ENCODE measurements at places on chromosomes 3 and 15. TPM values are rescaled to one million over a fixed set of nuclear protein-coding genes. Genes with fewer than 3 reads are reported as not detected.

DNA sequence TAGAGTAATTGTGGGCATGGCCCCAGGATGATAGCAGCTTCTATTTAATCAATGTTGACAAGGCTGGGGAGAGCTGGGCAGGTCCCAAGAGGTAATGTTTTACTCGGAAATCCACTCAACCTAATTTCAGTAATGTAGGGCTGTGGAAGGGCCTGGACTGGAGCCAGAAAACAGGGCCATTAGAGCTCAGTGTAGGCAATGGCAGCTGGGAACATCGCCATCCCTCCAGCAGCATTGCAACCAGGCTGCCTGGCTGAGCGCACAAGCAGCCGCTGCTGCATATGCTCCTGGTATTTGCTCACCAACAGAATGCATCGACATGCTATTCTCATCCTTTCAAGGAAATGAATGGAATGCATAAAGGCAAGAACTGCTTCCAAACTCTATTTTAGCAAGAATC lies 90.0 kb downstream of the GAP43 start:
- no peak for DNase-seq

- DNase-seq: no peak
Measured at GRCh38 chr3:110178965-110179364, 841.6 kb upstream of the DPPA4 start.

DNA sequence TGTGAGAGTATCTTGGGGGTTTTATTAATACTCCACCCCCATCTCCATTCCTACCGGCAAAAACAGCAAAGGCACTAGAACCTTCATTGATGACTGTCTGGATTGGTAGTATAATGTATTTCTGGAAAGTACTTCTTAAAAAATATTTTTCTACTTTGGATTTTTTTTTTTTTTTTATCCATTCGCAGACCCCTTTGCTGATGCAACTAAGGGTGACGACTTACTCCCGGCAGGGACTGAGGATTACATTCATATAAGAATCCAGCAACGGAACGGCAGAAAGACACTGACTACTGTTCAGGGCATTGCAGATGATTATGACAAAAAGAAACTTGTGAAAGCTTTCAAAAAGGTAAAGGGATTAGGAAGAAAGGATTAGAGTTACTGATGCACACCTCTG lies 1.2 kb downstream of the EIF1B start:
- DNase-seq: no peak

DNA sequence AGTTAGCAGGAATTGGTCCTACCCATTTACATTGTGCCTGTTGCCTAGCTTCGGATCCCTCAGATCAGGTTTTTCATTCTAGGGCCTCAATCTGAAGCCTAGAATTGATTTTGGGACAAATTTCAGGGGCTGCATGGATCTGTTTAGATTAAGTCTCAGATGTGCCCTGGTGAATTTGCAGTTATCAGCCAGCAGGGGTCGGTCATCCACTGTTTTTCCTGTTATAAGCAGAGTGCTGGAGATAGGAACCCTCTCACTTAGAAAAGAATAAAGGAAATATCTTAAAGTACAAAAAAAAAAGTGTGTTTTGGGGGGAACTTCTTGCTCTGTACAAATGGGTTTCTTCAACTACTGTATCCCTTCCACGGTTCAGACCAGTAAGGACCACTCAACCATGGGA lies 212.5 kb downstream of the BCHE start:
- DNase-seq: no peak

DNA sequence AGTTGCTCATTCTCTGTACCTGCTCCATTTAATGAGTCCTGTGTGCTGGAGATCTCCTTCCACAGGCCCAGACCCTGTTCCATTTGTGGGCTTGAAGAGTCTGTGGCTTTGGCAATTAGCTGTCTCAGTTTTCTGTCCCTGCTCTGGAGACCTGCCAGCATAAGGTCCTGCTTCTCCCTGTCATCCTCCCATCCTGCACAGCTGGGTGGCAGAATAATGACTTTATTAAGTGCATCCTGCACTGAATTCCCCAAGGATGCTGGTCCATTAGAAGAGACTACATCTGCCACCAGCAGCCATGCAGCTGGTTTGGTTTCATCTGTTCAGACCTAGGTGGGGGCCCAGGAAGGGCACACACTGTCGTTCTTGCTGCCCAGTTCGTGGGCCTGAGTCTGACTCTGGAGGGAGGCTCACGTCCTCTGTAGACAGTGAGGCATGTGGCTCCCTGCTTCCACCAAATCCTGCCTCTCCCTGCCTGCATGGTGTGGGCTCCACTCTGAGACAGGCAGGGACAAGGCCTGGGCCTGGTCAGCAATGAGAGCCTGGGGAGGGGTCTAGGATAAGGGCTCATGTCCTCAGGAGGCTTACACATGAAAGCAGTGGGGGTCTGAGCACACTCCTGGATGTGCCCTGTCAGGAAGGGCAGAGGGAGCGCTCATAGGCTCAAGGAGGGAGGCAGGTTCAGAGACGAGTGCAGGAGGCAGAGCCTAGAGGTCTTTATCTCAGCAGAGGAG lies 78.4 kb upstream of the PRR23E start:
- no peak for DNase-seq

DNA sequence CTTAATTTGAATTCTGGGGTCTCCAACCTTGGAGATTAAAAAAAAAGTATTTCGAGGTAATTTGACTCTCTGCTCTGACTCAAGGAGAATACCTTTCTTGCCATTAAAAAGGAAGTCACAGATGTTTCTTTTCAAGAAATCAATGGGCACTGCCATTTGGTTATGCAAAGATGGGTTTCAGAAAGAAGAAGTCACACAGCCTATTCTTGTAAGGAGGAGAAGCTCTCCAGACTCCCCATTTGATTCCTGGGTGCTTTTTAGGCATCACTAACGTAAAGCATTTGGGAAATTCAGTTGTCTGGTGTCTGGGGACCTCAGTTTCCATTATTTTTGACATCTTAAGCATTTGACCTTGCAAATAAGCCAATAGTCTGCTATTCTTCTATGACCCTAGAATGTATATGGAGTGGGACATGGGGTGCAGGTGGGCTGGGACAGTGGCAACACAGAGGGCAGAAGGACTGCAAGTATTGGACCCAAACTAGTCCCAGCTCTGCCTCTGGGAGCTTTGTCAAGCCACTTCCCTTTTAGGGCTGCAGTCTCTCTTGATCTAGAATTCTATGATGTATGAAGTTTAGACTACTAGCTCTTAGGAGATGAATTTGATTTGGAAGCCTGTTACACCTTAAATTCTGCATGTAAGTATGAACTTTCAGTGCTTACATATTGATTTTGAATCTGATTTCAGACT lies 27.8 kb downstream of the IL5RA start:
- no peak for DNase-seq

DNA sequence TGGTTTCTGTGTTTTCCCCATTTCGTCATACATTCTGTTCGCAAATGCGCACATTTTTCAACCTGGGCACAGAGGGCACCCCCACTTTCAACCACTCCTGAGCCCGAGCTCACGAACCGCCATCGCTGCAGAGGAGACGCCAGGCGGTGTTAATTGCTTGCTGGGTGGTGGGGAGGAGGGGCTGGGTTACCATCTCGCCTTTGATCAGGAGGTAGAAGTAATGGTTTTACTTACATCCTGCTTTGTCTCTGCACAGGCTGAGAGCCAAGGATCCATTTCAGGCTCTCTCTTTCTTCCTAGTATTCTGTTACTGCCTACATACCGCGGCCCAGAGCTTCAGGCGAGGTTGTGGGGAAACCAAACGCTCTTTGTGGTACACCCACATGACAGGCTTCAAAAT lies 177.3 kb upstream of the WNT5A start:
- DNase-seq: no peak

DNA sequence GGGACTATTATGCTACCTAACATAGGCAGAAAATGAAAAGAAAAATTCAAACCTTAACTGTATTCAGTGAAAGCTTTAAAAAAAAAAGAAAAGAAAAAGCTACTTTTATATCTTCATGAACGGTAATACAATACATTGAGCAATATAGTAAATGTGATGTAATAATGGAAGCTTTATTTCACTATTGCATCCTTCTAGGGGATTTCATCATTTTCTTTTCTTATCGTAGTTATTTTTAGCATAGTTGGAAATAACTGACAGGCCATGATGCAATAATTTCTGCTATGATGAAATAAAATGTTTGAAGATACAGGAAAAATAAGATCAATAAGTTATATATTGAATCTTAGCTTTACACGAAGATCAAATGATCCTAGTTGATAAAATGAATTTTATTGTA lies 40.3 kb upstream of the ZCWPW2 start:
- no peak for DNase-seq

GRCh38 chr3:11956781-11957180 lies 47.4 kb upstream of the SYN2 start:
- no peak for DNase-seq

- no peak for DNase-seq
Measured at GRCh38 chr3:148866261-148866660, 1.2 kb downstream of the CPA3 start.

- DNase-seq: no peak
Measured at GRCh38 chr3:31823184-31823583, 157.9 kb downstream of the OSBPL10 start.

DNA sequence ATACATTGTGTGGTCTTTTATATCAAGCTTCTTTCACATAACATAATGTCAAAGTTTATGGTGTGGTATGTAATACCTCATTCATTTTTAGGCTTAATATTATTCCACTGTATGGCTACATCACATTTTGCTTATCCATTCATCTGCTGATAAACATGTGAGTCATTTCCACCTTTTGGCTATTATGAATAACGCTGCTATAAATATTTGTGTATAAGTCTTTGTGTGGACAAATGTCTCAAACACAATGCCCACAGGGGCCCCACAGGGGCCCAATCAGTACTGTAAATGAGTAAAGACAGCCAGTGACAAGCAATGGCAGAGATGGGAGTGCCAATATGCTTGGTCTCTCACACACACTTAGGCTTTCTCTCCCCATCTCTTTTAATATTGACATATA lies 54.2 kb downstream of the PIK3R4 start:
- DNase-seq: no peak

- DNase-seq: no peak
Measured at GRCh38 chr3:24972491-24972890, 455.6 kb upstream of the RARB start.

GRCh38 chr3:25448750-25449692 lies 21.0 kb downstream of the RARB start:
- DNase-seq: no peak

Gene UBR1
- total RNA-seq: 31.0 TPM

Gene RHOV
- total RNA-seq: 0.72 TPM

Gene GPR15
- total RNA-seq: 1.5 TPM

Gene IL20RB
- total RNA-seq: 1.8 TPM

Gene ANKUB1
- not detected for total RNA-seq

Gene POMGNT2
- total RNA-seq: 6.4 TPM

Gene LSAMP
- not detected for total RNA-seq

Gene GOLGA8J
- total RNA-seq: 0.41 TPM

Gene ILDR1
- not detected for total RNA-seq

Gene NDN
- total RNA-seq: 0.27 TPM

Gene CDHR4
- total RNA-seq: 0.32 TPM

Gene CPNE9
- total RNA-seq: 0.11 TPM

Gene SRGAP3
- total RNA-seq: 1.9 TPM

Gene GOLGA6B
- total RNA-seq: not detected

Gene STARD9
- total RNA-seq: 6.5 TPM

Gene KNG1
- not detected for total RNA-seq
